CD4-positive, alpha-beta T cell treated with Interleukin-6 at 100 ng/mL for 8 hours (primary cell): ENCODE measurements at places on chromosomes 12 and 14.

- no peak for DNase-seq
These were observed 240.3 kb downstream of the ZFP36L1 start for GRCh38 chr14:68552602-68553001.

- no peak for DNase-seq
These were observed 8.9 kb upstream of the METTL17 start for GRCh38 chr14:20980906-20981305.

DNA sequence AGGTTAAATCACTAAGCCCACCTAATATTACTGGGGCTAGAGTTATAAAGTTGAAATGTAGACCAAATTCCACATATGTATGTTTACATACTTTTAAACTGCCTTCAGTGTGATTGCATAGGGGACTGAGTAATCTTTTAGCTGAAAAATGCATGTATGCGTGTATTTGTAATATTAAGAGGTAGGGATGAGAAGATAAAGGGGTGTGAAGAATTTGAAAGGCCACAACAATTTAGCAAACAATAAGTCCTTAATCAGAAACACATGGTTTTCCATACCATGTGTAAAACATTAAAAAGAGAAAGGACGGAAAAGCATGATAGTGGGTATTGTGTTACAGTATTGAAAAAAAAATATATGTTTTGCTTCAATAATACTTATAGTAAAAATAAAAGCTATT lies 919.9 kb upstream of the FLRT2 start:
- DNase-seq, result no peak

- no peak for DNase-seq
These were observed 157.4 kb downstream of the KIF26A start for GRCh38 chr14:104295681-104296387.

GRCh38 chr12:127592245-127592644 lies 674.7 kb upstream of the TMEM132C start:
- no peak for DNase-seq

GRCh38 chr12:115230606-115231005 lies 546.6 kb upstream of the TBX3 start:
- DNase-seq, result no peak

DNA sequence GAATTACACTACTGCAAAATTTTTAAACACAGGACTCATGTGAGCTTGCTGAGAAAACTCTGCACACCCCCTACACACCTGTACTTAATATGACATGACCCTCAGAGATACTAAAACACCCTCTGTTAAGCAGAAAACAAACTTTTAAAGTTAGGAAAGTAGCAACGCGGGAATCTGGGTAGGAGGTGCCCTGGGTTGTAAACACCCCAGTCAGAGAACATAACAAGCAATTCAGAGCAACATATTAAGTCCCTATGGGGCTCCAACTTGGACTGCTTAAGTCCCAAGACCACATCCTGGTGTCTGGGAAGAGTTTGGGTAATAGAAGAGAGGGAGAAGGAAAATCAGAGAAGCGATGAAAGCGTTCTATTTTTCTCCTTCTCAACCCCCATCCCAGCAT lies 1.2 kb downstream of the ATF7 start:
- DNase-seq, result no peak

- no peak for DNase-seq
These were observed 15.6 kb upstream of the CACNA2D4 start for GRCh38 chr12:1934068-1934467.

DNA sequence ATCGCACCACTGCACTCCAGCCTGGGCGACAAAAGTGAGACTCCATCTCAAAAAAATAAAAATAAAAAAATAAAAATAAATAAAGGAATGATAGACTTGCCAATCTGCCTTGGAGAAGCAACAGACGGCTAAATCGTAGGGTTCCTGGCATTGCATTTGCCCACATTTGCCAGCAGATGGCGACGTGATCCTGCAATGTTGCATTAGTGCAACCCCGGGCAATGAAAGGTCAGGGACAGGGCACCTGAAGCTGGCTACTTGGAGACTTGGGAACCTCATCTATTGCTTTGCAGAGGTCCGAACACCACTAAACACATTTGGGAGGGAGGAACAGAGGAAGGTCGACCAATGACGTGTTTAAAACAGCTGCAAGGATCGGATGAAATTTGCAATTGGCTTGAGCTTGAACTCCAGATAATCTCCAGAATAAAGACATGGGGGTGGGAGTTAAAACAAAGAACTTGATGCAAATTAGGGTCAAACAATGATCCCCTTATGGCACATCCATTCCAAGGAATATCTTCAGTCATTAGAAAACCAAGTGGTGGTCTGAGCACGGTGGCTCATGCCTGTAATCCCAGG lies 34.6 kb downstream of the SPRING1 start:
- DNase-seq, result peak; percentile 63

- DNase-seq, result no peak
These were observed 1074.6 kb downstream of the FLRT2 start for GRCh38 chr14:86604561-86604960.

DNA sequence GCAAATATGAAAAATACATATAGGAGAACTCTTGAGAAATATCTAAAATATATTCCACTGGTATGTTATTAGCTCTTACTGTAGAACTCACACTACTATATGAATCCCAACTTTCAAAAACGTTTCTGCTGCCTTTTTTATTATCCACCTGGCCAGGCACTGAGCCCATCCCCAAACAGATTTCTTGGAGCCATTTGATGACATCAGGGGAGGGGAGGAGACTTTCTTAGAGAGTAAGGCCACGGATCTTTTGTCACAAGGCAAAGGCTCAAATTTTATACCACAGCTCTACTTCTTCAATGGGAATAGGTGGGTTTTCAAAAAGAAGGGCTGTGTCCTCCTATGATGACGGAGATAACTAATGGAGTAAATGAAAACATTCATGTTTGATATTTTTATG lies 83.0 kb downstream of the SLC25A21 start:
- no peak for DNase-seq

DNA sequence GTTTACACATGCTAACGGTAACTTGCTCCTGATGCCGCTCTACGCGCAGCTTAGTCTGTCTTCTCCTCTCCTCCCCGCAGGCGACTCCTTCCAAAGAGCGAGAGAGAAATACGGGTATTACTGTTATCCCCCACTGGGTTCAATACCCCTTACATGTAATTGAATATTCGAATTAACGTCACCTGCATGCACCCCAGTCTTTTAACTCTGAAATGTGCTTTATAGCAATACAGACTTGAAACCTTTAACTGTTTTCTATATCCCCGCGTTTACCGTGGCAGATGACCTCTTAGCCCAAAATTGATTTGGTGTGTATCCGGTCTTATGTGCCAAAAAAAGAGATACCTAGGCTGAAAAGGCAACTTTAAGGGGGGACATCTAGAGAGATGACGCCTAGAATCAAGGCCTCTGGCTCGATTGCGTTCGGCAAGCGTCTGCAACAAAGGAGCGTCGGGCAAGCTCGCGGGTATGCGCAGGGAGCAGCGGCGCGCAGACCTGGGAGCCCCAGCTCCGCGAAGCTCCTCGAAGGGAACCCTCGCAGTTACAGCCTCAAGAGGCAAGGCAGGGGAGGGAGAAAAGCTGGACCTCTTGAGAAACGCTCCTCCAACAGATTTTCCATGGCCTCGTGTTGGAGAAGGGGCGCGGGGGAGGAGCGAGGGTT lies 6.8 kb upstream of the FOXG1 start:
- DNase-seq, result no peak

DNA sequence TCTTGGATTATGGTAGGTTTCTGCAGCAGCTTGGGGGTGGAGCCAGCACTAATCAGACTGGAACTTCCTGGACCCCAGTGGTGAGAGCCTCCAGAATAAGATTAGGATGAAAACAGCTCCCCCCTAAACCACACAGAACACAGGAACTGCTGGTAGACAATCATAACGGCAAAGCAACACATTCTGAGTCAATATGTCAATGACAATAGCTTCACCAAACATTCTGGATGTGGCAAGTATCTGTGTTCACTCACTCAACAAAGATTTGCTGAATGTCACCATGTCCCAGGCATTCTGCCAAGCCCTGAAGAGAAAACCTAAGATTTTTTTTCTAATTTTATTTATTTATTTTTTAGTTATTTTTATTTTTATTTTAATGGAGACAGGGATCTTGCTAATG lies 65.2 kb downstream of the LRRC74A start:
- DNase-seq, result no peak
